Fibroblast of skin of scalp (primary cell): ENCODE measurements at places on chromosomes 11 and 22.

- DNase-seq = no peak
These were observed 2.6 kb upstream of the OR51B6 start for GRCh38 chr11:5348551-5349194.

DNA sequence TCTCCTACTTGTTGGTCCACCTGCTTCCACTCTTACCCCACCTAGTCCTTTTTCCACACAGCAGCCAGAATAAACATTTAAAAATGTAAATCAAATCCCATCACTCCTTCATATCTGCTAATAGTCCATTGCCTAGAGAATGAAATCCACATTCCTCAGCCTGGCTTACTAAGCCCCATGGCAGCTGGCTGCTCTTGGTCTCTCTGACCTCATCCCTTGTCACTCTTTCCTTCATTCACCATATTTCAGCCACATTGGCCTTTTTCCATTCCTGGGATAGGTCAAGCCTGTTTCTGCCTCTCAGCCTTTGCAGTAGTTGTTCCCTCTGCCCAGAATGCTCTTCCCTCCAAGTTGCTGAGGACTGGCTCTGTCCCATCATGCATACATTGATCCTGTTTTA lies 512.8 kb downstream of the INSC start:
- peak; percentile 25 for DNase-seq

- no peak for DNase-seq
These were observed 32.3 kb downstream of the ARHGAP42 start for GRCh38 chr11:100719362-100719761.

DNA sequence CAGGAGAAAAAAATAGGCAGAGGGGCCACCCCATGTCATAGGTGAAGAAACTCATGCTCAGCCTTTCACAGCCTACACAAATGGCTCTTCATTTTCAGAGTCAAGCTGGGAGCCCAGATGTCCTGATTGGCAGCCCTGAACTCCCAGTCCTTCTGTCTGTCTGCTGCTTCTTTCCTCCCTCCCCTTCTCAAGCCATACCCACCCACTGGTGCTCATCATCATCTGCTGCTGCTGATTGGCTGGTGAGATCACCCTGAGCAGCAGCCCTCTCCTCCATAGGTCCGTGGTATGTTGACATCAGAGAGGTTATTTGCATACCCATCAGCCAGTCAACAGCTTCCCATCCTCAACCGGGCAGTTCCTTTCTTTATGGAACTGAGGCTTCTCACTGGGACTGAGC lies 46.1 kb upstream of the PRDM11 start:
- DNase-seq = peak; percentile 42

DNA sequence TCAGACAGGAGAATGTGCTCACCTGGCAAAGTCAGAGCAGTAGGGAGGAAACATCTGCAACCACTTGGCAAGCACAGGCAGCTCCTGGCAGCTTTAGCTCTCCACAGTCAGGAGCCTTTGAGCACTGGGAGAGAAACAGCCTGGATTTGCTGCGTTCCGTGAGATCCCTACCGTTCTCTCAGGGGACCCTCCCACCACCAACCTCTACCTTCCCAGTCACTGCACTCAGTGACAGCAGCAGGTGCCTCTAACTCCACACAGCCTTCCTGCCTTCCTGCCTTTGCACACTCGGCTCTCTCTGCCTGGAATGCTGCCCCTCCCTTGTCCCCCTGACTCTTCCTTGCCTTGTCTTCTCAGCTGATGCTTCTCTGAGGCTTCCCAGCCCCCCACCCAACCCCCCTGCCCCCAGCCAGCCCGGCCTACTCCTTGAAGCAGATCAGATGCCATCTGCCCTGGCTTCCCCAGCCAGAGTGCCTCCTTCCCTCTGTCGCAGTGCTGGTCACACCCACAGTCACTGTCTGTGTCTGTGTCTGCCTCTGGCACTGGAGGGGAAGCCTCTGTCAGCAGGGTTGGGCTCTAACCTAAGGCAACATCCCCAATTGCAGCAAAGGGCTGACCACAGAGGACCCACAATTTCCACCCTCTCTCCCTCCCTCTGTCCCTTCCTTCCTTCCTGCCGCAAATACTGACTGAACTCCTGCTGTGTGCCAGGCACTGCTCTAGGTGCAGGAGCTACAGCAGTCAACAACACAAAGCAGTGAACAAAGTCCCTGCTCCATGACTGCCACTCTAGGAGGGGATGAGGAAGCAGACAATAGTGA lies 14.9 kb upstream of the TSKU start:
- peak; percentile 36 for DNase-seq

DNA sequence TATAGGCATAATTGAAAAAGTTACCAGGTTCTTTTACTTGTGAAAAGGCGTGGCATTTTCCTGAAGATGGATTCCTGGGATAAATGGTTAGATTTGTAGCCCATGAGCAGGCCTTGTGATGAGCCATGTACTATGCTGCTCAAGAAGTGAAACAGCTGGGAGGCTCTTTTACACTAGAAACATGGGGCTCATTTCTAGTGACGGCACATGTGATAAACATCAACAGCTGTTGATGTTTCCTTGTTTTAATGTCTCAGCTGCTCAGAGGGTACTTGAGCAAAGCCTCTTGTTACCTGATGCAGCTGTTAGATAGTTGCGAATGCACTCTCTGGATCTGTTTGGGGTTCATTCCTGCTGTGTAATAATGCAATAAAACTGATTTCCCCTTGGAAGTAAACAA lies 396.8 kb downstream of the GUCY1A2 start:
- no peak for DNase-seq

- DNase-seq = no peak
These were observed 32.9 kb downstream of the MEI1 start for GRCh38 chr22:41732096-41732772.

- peak; percentile 77 for DNase-seq
These were observed 52.0 kb upstream of the THY1 start for GRCh38 chr11:119474682-119475596.

- peak; percentile 98 for DNase-seq
These were observed 73.2 kb upstream of the BLID start for GRCh38 chr11:122189229-122189628.

DNA sequence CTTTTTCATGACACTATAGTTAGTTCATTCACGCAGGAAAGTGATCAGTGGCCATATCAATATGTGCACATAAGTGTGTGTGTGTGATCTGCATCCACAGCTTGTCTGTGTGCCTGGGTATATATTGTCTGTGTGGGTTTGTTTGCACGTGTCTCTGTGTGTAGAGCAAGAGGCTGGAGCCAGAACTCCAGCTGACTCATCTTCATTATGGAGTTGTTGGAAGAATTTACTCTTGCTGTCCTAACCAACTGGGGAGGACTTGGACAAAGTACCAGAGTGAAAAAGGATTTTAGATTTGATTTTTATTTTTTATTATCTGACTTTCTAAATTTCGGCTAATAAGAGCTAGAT lies 63.9 kb downstream of the TP53I11 start:
- peak; percentile 84 for DNase-seq

- DNase-seq = peak; percentile 46
These were observed 25.0 kb upstream of the SUSD2 start for GRCh38 chr22:24156141-24156912.

GRCh38 chr22:37932821-37933578 lies 20.4 kb downstream of the C22orf23 start:
- peak; percentile 33 for DNase-seq
